Activated T-helper 1 cell treated with anti-CD3 and anti-CD28 coated beads, Interleukin-12 subunit alpha, Interleukin-12 subunit beta, Interleukin-2, Interleukin-4 antibody, amounts not matched to agents 30 ng/mL and 10 ng/mL and 1 ng/mL, durations not matched to agents 14 hours and 24 hours and 36 hours (primary cell): ENCODE measurements at places on chromosomes 7 and 10. TPM values are rescaled to one million over a fixed set of nuclear protein-coding genes. Genes with fewer than 3 reads are reported as not detected.

HDAC9 gene
- total RNA-seq, result 0.86 and 2.0 TPM in 2 replicates

WEE2 gene
- 0.10 and 0.12 TPM in 2 replicates for total RNA-seq

HIP1 gene
- total RNA-seq, result 2.3 and 3.3 TPM in 2 replicates

TRPV5 gene
- not detected in 2 replicates for total RNA-seq

TMEM130 gene
- 0.29 and 0.42 TPM in 2 replicates for total RNA-seq

DNA sequence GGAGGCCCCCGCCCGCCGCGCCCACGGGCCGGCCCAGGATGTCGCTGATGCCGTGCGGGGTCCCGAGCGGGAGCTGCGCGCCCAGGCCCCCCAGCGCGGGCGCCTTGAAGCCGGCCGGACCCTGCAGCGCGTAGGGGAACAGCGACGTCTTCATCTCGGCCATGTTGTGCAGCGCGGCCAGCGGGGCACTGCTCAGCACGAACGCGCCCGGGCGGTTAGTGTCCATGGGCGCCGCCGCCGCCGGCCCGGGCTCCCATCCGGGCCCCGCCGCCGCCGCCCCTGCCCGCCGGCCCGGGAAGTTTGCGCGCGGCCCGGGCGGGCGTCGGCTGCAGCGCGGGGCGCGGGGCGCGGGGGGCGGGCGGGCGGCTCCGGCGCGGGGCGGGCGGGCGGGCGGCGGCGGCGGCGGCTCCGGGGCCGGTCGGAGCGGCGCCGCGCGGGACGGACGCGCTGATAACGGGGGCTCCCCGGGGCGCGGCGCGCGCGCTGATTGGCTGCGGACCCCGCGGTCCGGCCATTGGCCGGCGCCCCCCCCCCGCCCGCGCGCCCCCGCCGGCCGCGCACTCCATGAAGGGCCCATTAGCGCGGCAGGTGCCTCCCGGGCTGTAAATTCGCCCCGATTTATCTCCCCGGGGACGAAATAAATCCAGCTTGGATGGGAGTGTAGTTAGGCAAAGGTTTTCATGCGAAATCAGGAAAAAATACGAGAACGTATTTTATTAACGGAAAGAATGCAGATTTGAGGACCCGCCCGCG is at the start of gene NKX6-2:
TSS of gene NKX6-2 (minus strand) at position 425 of the 753 bp plus-strand sequence. CDS start at position 226, 199 bp downstream.
- H3K27me3 ChIP-seq, result peaks cover 13% of the 10 kb centered on the region
- H3K27ac ChIP-seq, result no peak within 1 kb of the TSS
- peaks cover 6% of the 10 kb centered on the region for H3K36me3 ChIP-seq
- DNase-seq, result no peak
- no peak within 1 kb of the TSS for H3K4me3 ChIP-seq

- no peak overlapping the region for H3K4me3 ChIP-seq
- H3K27me3 ChIP-seq, result no peaks in the 10 kb centered on the region
- H3K4me1 ChIP-seq, result no peaks in the 10 kb centered on the region
- H3K36me3 ChIP-seq, result no peaks in the 10 kb centered on the region
- no peak overlapping the region for H3K27ac ChIP-seq
- DNase-seq, result no peak
Measured at GRCh38 chr10:131157899-131158298, 153.6 kb downstream of the TCERG1L start.

DNA sequence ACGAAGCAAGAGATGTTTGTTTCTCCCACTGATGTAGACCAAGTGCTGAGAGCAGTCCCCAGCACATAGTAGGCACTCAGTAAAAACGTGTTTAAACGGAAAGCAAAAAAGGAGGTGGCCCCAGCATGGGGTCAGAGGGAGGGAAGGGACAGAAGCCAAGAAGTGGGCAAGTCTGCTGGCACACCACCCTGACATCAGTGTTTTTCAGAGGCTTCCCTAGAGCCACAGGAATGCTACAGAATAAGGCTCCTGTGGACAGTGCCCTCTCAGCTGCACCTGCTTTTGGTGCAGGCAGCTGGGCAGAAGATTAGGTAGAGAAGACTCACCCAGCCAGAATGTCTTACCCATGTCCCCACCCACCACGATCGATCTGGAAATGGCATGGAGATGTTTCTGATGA is 8.3 kb upstream of the ANKRD1 start:
- no peak for DNase-seq
- no peaks in the 10 kb centered on the region for H3K4me1 ChIP-seq
- peaks cover 28% of the 10 kb centered on the region for H3K27me3 ChIP-seq
- no peaks in the 10 kb centered on the region for H3K36me3 ChIP-seq
- no peak overlapping the region for H3K27ac ChIP-seq

DNA sequence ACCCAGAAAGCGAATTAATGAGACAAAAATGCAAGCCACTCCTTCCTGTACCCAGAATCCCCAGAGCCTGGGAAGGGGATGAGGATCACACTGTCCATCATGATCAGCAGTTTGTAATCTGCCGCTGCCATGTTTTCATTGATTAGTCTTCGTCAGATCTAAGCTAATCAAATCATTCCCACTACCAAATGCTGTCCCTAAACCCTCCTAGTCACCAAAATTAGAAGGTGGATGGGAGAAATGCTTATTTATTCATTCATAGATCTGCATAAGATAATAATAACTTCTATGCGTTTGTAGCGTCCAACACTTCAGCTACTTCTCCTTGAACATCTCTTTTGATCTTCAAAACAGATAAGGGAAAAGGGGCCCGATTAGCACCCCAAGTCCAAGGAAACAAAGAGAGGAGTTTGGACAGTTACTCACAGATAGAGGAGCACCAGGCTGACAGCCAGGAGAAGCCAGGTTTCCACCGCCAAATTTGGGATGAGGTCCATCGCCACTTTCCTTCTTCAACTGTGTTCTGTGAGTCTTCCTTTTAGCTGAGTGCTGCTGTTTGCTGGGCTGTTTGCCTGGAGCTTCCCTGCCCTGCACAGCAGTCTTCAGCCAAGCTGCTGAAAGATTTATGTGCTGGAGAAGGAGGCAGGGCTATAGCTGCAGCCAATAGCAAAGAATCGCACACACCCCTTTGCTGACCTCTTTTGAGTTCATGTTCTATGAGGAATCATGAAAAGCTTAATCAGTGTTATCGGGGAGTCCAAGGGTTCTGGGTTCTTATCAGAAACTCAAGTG is at the start of gene CYP3A5:
TSS of gene CYP3A5 (minus strand) at position 597 of the 792 bp plus-strand sequence. CDS start at position 497, 100 bp downstream.
- no peaks in the 10 kb centered on the region for H3K27me3 ChIP-seq
- H3K36me3 ChIP-seq, result no peaks in the 10 kb centered on the region
- no peak within 1 kb of the TSS for H3K27ac ChIP-seq

- H3K4me3 ChIP-seq, result no peak overlapping the region
- H3K27ac ChIP-seq, result no peak overlapping the region
- H3K27me3 ChIP-seq, result no peaks in the 10 kb centered on the region
- H3K36me3 ChIP-seq, result no peaks in the 10 kb centered on the region
- no peaks in the 10 kb centered on the region for H3K4me1 ChIP-seq
Measured at GRCh38 chr10:106467506-106467905, 697.0 kb downstream of the SORCS1 start.

DNA sequence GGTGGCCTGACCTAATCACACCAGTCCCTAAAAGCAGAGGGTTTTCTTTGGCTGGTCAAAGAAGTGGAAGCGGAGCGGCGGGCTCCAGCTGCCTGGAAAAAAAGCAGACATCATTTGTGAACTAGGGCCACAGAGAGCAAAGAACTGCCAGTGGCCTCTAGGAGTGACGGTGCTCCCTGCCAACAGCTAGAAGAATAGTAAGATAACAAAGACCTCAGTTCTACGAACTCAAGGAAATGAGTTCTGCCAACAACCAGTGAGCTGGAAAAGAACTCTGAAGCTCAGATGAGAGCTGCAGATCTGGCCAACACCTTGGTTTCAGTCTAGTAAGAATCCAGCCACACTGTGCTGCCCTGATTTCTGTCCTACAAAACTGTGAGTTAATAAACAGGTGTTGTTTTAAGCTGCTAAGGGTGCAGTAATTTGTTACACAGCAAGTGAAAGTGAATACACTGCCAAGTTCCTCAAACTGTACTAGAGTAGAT is 178.0 kb downstream of the SRPK2 start:
- H3K36me3 ChIP-seq, result peaks cover 10% of the 10 kb centered on the region
- peaks cover 58% of the 10 kb centered on the region for H3K4me1 ChIP-seq
- no peaks in the 10 kb centered on the region for H3K27me3 ChIP-seq
- H3K27ac ChIP-seq, result no peak overlapping the region
- DNase-seq, result no peak

- H3K36me3 ChIP-seq, result no peaks in the 10 kb centered on the region
- H3K27ac ChIP-seq, result no peak overlapping the region
- peaks cover 3% of the 10 kb centered on the region for H3K27me3 ChIP-seq
Measured at GRCh38 chr7:70577078-70577477, 554.9 kb upstream of the GALNT17 start.

DNA sequence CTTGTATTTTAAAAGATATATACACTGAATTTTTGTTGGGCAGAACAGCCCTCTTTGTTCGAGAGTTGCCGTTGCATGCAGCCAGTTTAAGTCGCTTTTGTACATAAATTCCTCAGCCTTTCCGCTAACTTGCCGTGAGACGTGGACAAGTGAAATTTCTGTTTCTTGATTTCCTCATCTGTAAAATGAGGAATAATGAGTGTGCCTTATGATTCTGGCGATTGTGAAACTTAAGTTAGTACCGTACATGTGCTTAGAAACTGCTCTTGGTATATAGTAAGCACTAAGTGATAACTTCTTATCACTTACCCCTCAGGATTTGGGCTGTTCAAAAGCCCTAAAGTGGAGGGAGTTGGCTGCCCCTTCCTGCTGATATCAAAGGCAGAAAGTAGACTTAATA is 1.4 kb downstream of the CCNJ start:
- H3K36me3 ChIP-seq, result peaks cover 37% of the 10 kb centered on the region
- no peak for DNase-seq
- H3K4me3 ChIP-seq, result peak overlapping the region; percentile 92
- peaks cover 55% of the 10 kb centered on the region for H3K4me1 ChIP-seq
- H3K27ac ChIP-seq, result peak overlapping the region; percentile 81
- H3K27me3 ChIP-seq, result no peaks in the 10 kb centered on the region

DNA sequence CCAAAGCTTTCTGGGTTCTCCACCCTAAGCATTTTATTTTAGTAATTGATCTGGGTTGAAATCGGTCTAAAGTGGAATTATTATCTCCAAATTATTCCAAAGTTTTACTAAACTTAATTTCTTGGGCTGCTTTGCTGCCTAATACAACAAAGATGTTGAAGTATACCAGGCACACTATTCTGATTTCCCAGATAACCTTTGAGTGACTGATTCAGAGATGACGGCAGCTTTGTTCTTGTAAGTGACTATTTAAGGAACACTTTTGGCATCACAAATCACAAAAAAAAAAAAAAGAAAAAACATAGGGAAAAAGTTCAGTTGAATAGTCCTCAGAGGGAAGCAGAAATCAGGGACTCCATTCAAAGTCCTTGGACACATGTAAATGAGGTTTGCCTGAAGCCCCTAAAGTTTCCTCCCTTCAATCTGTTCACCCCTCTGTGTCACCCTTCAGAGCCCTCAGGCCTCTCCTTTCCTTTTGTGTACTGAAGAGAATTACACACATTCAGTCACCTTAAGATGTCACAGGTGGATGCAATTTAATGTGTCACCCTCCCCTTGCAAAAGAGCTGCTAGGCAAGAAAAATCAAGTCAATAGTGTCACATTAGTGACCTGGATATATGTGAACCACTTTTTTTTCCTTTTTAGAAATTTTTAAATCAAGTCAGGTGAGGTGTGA is 81.5 kb downstream of the RTKN2 start:
- H3K4me1 ChIP-seq, result peaks cover 65% of the 10 kb centered on the region
- peaks cover 17% of the 10 kb centered on the region for H3K36me3 ChIP-seq
- no peak overlapping the region for H3K4me3 ChIP-seq
- no peak for DNase-seq

GRCh38 chr7:98303906-98304305 is 22.4 kb downstream of the BRI3 start:
- H3K27me3 ChIP-seq, result no peaks in the 10 kb centered on the region
- no peak overlapping the region for H3K27ac ChIP-seq
- H3K4me1 ChIP-seq, result no peaks in the 10 kb centered on the region
- H3K4me3 ChIP-seq, result no peak overlapping the region
- H3K36me3 ChIP-seq, result no peaks in the 10 kb centered on the region

DNA sequence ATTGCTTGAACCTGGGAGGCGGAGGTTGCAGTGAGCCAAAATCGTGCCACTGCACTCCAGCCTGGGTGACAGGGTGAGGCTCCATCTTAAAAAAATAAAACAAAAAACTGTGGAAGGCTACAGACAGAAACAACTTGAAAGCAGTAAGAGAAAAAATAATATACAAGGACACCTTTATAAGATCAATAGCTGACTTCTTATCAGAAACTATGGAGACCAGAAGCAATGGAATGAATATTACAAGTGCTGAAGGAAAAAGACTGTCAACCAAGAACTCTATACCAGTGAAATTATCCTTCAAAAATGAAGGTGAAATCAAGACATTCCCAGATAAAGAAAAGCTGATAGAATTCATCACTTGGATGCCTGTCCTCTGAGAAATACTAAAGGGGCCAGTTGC is 49.0 kb downstream of the RBAK start:
- peaks cover 3% of the 10 kb centered on the region for H3K36me3 ChIP-seq
- no peak overlapping the region for H3K27ac ChIP-seq
- H3K4me3 ChIP-seq, result no peak overlapping the region
- no peaks in the 10 kb centered on the region for H3K4me1 ChIP-seq

DNA sequence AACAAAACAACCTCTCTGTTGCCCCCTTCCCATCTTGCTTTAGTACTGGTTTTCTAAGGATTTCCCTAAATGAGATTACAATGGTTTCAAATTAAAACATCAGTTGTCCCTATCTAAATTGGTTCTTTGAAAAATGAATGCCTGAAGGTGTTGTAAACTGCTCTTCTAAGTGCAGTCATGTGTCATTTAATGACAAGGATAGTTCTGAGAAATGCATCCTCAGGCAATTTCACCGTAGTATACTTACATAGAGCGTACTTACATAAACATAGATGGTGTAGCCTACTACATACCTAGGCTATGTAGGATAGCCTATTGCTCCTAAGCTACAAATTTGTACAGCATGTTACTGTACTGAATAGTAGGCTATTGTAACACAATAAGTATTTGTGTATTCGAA is 278.1 kb downstream of the MAGI2 start:
- H3K4me3 ChIP-seq, result no peak overlapping the region
- no peaks in the 10 kb centered on the region for H3K27me3 ChIP-seq
- no peaks in the 10 kb centered on the region for H3K4me1 ChIP-seq
- H3K27ac ChIP-seq, result no peak overlapping the region
- no peaks in the 10 kb centered on the region for H3K36me3 ChIP-seq

DNA sequence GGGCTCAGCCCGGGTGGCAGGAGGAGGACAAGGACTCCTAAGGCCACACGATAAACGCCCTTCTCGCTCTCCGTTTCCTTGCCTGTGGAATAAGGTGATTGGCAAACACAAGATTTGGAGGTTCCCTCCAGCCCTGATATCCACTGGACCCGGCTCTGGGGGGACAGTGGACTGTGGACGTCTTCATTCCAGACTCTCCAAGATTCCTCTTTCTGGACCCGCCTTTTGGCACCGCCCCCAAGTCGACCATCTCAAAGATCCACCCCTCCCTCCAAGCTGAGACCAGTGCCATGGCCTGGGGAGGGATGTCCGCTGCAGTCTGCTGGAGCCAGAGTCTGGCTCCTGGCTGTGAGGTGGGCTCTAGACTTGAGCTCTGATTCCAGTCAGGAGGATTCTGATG is 23.6 kb downstream of the ZNF783 start:
- DNase-seq, result no peak
- peak overlapping the region; percentile 94 for H3K4me3 ChIP-seq
